Stimulated activated CD8-positive, alpha-beta memory T cell treated with anti-CD3 and anti-CD28 coated beads, Interleukin-4, amount 100 ng/mL, for 1 hour (primary cell): ENCODE measurements at places on chromosomes 4 and X.

DNA sequence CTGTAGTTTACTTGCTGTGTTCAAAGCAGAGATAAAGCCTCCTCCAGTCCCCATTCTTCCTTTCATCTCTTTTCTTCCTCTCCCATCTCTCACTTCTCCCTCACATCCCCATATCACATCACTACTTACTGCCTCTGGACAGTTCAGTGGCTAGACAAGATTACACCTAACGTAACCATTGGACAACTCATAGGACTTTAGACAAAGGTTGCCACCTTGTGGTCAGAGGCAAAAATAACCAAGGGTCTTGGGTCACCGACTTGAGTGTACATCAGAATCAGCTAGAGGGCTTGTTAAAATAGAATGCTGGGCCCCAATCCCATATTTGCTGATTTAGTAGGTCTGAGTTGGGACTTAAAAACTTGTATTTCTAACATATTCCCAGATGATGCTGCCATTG lies 109.3 kb upstream of the DGKK start:
- DNase-seq, result no peak

GRCh38 chr4:13137390-13137789 lies 346.8 kb downstream of the RAB28 start:
- DNase-seq, result no peak

GRCh38 chr4:100805538-100805937 lies 287.7 kb upstream of the EMCN start:
- DNase-seq, result no peak

DNA sequence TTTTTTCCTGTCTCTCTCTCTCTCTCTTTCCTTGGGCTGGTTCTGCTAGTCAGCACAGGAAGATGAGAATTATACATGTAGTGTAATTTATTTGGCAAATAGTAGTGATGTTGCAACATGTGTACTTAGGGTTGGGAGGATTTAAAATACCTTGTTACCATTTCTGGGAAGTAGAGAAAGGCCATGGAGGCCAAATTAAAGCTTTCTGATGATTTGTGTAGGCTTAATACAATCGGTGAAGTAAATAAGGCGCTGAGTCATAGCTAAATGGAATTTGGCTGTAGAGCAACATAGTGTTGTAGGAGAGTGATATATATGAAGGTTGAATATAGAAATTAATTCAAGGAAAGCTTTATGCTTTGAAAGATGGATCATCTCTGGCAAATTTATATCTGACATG lies 295.3 kb downstream of the GRID2 start:
- DNase-seq, result no peak

DNA sequence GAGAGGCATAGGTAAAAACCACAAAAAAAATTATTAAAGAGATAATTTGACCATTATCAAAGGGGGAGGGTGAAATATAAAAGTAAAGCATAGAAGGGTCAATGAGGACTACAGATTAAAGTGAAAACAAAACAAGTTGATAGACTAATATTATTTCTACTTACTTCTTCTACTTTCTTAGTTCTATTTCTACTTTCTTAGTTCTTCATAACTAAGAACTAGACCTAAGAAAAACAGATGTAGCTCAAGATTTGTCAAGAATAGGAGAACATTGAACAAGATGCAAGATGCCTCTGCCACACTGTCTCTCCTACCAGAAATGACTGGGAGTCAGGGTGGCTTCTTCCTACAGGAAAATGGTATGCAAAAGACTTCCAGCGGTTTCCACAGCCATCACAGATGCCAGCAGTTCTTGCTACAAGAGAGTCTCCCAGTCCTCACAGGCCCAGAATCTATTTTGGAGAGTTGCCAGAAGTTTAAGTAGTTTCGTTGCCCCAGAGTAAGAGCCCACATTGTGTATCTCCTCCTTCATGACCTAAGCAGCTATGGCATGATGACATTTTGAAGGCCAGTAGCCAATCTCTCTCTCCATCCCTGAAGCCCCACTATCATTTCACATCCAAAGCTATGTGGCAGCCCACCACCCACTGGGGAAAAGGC lies 42.9 kb upstream of the DDX60 start:
- no peak for DNase-seq

- DNase-seq, result no peak
Measured at GRCh38 chr4:5722328-5722727, 11.3 kb downstream of the EVC start.

- no peak for DNase-seq
Measured at GRCh38 chrX:24231641-24232179, 82.2 kb downstream of the SUPT20HL2 start.

GRCh38 chrX:69097451-69098236 lies 67.6 kb downstream of the PJA1 start:
- DNase-seq, result no peak

DNA sequence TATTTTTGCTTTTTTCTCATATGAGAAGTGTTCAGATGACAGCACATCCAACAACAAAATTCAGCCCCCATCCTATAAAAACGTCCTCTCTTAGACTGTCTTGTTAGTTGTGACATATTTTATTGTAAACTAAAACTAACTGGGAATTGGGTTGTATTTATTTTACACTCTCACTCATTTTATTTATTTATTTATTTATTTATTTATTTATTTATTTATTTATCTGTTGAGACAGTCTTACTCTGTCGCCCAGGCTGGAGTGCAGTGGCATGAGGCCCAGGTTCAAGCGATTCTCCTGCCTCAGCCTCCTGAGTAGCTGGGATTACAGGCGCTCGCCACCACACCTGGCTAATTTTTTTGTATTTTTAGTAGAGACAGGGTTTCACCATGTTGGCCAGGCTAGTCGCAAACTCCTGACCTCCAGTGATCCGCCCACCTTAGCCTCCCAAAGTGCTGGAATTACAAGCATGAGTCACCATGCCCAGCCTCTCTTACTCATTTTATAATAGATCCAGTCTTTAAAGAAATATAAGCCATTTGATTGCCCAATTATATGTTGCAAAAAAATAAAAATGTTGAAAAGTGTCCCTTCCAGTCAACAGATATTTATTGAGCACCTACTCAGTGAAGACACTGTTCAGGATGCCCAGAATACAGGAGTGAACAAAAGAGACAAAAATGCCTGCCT lies 44.6 kb downstream of the PALLD start:
- DNase-seq, result no peak

DNA sequence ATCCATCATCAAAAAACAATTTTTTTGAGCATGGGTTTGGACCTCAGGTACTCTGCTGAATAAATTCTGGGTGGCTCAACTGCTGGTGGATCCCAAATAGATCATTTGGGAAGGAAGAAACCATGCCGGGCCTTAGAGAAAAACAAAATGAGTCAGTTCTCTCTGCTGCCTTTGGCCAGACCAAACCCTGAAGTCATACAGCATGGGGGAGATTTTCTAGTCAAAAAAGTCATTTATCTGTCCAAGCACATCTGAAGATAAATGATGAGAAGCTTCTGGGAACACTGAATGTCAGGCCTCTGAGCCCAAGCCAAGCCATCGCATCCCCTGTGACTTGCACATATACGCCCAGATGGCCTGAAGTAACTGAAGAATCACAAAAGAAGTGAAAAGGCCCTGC lies 261.4 kb downstream of the DHX15 start:
- no peak for DNase-seq

DNA sequence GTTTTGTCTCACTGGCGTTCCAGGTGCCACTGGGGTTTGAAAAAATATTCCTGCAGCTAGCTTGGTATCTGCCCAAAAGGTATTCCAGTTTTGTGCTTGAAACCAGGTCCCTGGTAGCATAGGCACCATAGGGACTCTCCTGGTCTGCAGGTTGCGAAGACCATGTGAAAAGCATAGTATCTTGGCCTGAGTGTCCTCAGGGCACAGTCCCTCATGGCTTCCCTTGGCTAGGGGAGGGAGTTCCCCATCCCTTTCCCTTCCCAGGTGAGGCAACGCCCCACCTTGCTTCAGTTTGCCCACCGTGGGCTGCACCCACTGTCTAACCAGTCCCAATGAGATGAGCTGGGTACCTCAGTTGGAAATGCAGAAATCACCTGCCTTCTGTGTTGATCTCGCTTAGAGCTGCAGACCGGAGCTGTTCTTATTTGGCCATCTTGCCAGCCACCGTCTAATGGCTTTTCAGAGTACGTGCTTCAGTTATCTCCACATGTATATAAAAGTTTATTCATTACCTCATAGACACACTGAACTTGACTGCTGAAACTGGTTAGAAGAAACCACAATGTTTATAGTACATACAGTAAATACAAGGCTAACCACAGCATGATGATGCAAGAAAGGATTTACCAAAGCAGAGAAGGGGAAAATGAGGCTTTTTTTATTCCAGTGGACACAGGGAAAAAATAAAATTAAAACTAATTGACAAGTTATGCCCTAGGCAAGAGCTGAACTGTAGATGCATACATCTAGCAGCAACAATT lies 10.6 kb downstream of the PBDC1 start:
- no peak for DNase-seq

DNA sequence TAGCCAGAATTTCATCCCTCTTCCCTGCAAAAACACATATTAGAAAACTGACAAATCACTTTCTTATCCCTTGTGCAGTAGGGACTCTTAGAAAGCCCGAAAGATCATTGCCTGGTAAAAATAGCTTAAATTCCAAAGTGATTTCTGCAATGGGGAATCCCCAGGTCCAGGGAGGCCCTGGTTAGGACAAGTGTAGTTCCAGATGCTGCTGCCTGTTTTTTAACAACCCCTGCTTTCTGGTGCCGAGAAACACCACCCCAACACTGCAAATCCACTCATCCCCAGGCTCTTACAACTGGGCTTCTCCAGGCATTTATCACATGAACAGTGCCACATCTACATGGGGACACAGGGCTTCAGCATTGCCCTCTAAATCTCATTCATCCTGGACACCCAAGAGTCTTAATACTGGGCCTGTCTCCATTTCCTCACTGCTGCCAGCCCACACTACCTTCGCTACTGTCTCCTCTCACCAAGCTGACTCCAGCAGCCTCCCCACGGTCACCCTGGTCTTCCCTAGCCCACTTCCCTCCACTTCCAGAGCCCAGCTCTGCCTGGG lies 112.2 kb upstream of the PSAPL1 start:
- DNase-seq, result no peak

- DNase-seq, result no peak
Measured at GRCh38 chr4:138310991-138311390, 68.8 kb upstream of the SLC7A11 start.

DNA sequence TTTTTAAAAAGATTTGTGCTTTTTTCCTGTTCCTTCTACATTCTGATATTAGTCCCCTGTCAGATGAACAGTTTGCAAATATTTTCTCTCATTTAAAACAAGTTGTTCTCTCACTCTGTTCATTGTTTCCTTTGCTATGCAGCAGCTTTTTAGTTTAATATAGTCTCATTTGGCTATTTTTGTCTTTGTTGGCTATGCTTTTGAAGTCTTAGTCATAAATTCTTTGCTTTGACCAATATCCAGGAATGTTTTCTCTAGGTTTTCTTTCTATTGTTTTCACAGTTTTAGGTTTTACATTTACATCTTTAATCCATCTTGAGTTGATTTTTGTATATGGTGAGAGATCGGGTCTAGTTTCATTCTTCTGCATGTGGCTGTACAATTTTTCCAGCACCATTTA lies 136.8 kb downstream of the TET2 start:
- no peak for DNase-seq

DNA sequence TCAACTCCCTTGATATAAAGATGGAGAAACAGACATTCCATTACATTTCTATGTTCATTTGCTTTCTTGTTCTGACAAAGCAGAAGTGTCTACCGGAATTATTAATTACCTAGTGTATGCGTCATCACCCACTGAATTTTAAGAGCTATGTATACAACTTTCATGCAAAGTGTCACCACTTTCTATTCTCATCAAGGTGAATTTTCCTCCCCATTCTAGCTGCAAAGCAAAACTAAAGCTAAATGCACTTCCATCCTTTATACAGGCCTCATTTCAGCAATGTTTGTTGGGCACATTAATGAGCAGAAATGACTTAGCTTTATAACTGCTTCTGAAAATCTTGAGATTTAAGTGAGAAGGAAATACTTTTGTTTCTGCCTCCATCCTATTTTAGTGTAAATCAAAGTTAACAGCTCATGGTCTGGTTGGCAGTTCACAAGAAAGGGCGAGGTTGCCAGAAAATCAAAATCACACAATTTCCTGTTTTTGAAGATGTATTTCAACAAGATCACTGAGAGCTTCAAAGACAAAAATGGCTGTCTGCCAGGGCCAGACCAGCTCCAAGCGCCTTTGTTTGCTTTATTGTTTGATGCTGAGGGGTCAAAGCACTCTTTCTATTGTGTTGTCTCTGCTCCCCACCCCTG lies 7.2 kb upstream of the FAM9C start:
- no peak for DNase-seq

DNA sequence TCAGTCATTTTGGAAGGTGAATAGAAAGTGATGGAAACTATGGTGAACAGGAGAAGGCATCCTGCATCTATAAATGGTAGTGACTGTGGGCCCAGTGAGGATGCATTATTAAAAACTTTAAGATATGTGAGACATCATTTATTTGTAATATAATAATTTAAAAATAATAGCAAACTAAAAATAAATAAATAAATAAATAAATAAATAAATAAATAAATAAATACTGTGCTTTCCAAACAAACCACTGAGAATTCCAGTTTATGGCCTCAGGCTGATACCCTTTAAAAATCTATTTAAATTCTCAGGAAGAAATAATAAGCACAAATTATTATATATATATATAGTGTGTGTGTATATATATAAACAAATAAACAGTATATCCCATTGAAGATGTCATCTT lies 248.0 kb upstream of the DCAF8L1 start:
- DNase-seq, result no peak

- no peak for DNase-seq
Measured at GRCh38 chr4:128688846-128689437, 120.6 kb upstream of the JADE1 start.

GRCh38 chr4:98963538-98964433 lies 31.7 kb upstream of the METAP1 start:
- DNase-seq, result no peak

- DNase-seq, result no peak
Measured at GRCh38 chr4:38621028-38621684, 42.8 kb upstream of the KLF3 start.

GRCh38 chr4:1207157-1207470 lies 34.7 kb upstream of the SPON2 start:
- DNase-seq, result no peak

DNA sequence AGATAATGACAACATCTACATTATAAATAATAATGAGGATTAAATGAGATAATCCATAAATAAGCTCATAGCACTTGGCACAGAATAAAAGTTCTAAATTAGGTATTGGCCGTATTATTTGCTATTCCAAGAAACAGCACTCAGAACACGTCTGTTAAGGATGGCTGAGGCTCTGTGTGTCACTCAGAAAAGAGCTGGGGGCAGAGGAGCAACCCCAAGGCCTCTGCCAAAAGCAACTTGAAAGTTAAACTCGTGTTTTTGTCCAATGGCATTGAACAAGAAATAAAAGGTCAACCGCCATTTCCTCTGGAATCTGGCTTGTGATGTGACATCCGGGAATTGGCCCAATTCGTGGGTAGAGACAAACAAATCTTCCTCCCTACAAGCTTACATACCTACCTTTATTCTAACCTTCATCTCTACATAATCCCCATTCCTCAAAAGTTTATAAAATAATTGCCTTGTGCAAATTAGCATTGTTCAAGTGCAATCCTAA lies 42.3 kb upstream of the FAM241A start:
- DNase-seq, result no peak
